ENCODE measurements at places on chromosomes 13 and 19.

- DNase-seq: no peak
Observed at GRCh38 chr13:29800687-29801086, 49.7 kb downstream of the UBL3 start.

- DNase-seq: no peak
Observed at GRCh38 chr19:37964109-37964508, 57.1 kb downstream of the SIPA1L3 start.

DNA sequence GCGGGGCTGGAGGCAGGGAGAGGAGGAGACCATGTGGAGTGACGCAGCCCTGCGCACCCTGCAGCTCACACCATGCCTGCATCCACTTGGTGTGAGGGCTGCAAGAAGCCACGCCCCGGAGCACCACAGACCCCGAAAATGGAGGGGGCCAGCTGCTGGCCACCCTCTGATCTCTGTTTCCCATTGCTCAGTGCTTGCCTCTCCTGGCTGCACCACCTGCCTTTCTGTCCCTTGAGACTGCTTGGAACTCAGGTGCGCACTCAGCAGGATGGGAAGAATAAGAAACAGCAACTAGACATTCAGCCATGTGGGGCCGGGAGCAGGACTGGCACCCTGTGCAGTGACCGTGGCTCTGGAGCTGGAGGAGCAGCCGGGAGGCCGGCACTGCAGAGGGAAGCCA lies 64.0 kb downstream of the ANKRD10 start:
- peak; percentile 50 for DNase-seq

DNA sequence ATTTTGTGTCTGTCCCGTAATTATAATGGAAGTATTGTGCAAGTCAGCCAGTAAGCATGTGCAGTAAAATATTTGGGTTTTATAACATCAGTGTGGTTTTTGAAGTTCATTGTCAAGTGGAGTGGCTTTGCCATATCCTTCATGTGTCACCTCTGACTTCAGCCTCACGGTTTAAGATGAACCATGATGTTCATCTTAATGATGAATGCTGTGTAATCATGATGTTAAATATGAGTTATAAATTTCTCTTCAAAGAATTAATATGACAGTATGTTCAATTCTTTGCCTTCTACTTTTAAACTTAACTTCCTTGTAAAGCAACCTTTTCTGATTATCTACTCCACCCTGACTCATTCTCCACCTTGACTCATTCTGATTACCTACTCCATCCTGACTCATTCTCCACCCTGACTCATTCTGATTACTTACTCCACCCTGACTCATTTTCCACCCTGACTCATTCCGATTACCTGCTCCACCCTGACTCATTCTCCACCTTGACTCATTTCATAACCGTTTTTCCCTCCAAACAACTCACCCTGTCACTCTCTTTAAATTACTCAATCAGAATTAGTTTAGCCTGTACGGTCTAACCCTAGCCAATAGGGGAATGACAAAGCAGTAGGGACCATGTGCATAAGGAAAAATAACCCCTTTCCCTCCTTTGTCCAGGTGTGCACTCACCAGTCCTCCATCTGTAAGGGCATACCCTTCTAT lies 50.3 kb upstream of the ANKRD10 start:
- DNase-seq: no peak

- no peak for DNase-seq
Observed at GRCh38 chr13:40639221-40639681, 27.2 kb downstream of the FOXO1 start.

GRCh38 chr19:6047256-6047655 lies 63.0 kb downstream of the RFX2 start:
- DNase-seq: no peak

DNA sequence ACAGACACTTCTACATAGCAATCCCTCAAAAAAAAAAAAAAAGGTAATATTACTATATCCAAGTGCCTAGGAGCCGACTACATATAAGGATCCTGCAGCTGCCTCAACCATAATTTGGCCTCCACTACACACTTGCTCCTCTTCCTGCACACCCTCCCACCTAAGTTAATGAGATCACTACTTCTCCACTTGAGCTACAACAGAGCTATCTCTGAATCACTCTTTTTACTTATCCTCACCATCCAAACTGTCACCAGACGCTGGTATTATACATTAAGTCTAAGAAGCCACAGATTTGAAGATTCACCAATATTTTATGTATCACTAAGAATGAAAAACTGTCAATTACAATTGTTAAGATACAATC lies 8.3 kb downstream of the OBI1 start:
- DNase-seq: no peak

GRCh38 chr13:82058364-82058763 lies 1717.4 kb upstream of the SPRY2 start:
- no peak for DNase-seq

DNA sequence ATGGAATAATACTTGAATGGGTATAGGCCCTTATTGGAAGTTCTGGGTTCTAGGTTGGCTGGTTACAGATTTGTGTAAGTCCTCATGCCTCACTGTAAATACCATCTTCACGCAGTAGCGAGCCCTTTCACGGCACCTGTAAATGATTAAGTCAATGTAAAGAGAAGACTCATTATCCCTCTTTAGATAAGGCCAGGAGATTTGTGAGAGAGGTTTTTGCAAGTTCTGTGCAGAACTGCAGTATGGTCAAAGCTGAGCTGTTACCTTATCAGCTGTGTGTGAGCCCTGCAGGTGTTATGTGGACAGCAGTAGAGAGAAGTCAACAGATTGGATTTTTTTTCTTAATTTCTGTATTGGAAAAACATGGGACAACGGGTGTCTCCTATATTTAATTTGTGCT lies 141.6 kb downstream of the SHISA2 start:
- DNase-seq: no peak

- DNase-seq: no peak
Observed at GRCh38 chr13:42561752-42562467, 12.0 kb upstream of the TNFSF11 start.

DNA sequence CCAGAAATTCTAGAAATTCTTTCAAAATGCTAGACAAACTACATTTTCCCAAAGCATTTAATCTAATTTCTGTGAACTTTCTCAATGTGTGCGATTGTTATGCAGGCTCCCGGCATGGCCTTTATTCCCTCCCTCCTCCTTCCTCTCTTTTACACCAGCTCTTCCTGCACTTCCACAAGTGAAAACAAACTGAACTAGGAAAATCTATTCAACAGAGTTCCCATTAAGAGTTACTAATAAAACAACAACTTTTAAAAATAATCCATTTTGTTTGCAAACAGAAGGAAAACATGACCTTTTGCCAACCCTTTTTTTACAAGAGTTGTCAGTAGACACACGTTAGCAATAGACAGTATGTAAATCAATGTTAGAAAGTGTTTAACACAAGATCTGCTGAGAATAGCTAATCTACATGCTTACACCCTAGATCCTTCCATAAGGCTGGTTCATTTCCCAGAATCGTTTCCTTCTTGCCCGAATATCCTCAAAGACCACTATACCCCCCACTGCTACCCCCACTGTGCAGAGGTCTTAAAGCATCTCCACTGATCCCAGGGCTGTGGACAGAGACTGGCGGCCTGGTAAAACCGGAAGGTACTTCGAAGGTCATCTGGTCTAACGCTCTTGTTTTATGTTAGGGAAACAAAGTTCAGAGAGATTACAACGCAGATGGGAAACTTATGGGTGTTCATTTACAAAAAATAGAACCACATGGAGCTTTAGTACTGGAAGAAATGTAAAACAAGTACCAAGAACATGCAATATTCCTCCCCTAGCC lies 98.0 kb downstream of the FOXO1 start:
- DNase-seq: no peak

DNA sequence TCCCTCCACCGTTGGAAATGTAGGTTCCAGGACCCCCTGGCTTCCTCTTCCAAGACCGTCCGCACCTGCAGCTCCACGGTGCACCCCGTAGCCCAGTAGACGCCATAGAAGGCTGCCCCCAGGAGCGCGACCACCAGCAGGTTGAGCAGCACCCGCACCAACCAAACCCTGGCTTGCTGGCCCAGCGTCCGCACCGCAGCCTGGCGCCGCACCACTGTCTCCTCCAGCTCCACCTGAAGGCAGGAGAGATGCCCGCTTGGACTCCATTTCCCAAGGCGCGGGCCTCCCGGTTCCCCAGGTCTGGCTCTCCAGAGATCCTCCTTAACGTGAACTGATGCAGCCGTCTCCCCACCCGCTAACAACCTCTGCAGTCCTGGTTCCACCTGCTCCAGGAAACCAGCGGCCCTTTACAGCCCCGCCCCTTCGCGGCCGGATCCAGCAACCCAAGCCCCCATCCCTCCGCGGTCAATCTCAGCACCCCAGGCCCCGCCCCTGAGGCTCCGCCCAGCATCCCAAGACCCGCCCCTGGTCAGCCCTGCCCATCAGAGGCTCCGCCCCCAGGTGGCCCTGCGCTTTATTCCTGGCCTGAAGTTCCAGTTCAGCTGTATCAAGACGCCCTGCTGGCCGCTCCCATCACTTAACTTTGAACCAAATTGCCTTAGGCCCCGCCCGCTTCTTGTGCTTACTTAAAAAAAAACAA lies 5.0 kb upstream of the LENG1 start:
- no peak for DNase-seq

GRCh38 chr19:58035863-58036262 lies 2.0 kb downstream of the ZSCAN1 start:
- no peak for DNase-seq

DNA sequence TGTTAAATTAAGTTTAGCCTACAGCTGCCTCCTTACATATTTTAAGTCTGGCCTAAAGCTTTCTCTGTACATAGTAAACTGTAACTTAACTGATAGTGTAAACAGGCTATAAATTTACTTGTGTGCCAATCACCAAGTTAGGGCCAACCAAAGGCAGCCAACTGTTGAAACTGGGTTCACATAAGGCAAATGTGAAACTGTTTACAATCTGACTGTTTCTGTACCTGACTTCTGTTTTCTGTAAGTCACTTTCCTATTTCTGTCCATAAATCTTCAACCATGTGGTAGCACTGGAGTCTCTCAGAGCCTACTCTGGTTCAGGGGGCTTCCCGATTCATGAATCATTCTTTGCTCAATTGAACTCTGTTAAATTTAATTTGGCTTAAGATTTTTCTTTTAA lies 103.1 kb downstream of the RAP2A start:
- no peak for DNase-seq

GRCh38 chr19:39501340-39501739 lies 2.6 kb downstream of the DLL3 start:
- no peak for DNase-seq

GRCh38 chr13:95098916-95099315 lies 202.3 kb downstream of the ABCC4 start:
- DNase-seq: no peak

GRCh38 chr13:89627996-89628395 lies 1719.5 kb upstream of the MIR17HG start:
- DNase-seq: no peak

DNA sequence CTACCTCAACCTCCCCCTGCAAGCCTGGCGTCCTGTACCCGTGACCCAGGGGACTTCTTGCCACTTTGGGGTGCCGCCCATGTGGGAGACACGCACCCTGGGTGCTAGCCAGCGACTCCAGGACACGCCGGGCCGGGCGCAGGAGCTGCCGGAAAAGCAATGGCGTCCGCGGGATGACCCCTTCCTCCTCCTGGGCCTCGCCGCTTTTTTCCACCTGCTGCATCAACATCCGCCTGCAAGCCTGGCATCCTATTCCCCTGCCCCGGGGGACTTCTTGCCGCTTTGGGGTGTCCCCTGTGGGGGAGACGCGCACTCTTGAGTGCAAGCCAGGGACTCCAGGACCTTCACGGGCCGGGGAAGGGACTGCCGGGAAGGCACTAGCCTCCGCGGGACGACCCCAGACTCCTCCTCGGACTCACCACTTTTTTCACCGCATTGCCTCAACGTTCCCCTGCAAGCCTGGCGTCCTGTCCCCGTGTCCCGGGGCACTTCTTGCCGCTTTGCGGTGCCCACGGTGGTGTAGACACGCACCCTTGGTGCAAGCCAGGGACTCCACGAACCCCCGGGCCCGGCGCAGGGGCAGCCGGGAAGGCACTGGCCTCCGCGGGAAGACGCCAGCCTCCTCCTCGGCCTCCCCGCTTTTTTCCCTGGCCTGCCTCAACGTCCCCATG lies 237.8 kb downstream of the TUBA3C start:
- DNase-seq: no peak

DNA sequence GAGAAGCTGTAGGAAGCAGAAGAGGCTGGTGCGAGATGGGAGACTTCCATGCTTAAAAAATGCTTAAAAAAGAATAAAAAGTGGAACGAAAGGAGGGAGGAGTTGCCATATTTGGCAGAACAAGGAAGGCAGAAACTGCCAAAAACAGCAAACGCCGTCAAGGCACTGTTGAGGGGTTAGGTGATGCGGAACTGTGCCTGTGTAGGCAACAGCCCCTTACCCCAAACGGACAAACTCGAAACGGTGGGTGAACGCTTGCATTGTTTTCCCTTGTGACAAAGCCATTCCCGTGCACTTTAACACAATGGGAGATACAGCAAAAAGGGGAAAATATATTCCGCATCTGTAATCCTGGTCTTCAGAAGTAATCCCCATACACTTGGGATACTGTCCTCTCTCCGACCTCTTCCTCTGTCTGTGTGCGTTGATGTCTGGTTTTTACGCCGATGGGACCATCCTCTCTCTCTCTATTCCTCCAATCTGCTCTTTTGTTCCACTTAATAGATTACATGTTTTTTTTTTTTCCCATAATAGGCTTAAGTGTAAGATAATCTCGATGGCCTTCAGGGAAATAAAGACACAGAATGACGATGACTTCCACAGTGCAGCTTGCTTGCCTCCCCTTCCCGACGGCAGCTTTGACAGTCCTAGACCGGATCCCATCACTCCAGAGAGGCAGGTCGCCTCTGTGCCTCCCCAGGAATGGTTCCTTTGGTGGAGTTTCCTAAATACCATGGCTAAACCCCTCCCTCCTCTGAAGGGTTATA lies 132.7 kb upstream of the RNF113B start:
- no peak for DNase-seq

- DNase-seq: no peak
Observed at GRCh38 chr13:114235697-114236096, 1.0 kb downstream of the CDC16 start.

GRCh38 chr19:30593975-30594745 lies 222.0 kb downstream of the ZNF536 start:
- no peak for DNase-seq

DNA sequence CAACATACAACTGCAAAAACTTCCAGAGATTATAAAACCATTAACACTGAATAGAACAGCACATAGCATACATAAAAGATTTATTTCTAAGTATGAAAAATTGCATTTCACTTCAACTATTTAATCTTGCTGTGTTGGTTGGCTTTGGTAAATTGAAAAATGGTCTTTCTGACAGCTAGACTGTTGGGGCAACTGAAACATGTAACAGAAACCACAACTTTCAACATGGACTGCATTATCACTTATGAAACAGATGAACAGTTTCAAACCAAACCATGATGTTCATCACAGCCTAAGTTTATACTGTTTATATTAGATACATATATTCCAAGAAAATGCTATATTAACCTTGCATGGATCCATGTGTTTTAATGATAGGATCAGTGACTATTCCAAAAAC lies 324.1 kb upstream of the PCDH9 start:
- no peak for DNase-seq

GRCh38 chr13:40255551-40255950 lies 410.9 kb downstream of the FOXO1 start:
- DNase-seq: no peak

- no peak for DNase-seq
Observed at GRCh38 chr13:31073859-31074718, 87.6 kb downstream of the HSPH1 start.
